Activated T-helper 1 cell treated with anti-CD3 and anti-CD28 coated beads, Interleukin-12 subunit alpha, Interleukin-12 subunit beta, Interleukin-2, Interleukin-4 antibody, amounts not matched to agents 30 ng/mL and 10 ng/mL and 1 ng/mL, durations not matched to agents 14 hours and 24 hours and 36 hours (primary cell): ENCODE measurements at places on chromosomes 6 and 20.

- no peak for DNase-seq
Measured at GRCh38 chr6:32194825-32195651, 2.6 kb upstream of the GPSM3 start.

GRCh38 chr20:41531518-41532275, 86.5 kb downstream of the CHD6 start:
- no peak for DNase-seq

GRCh38 chr20:2390951-2391675, 10.4 kb downstream of the TGM6 start:
- no peak for DNase-seq

DNA sequence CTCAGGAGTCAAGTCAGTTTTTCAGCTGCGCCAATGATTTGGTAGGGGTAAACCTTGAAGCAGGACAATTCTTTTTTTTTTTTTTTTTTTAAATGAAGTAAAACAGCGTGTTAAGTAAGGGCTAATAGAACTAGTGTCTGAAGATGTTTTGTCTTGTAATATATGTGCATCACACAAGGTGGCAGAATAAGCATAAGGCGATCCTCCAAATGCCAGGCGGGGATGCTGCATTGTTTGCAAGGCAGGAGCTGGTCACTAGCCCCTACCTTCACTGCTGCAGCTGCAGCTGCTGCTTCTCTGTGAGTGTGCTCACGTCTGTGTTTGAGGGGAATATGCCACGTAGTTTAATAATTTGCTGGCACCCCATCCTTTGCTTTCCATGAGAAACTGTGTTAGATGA, 272.7 kb upstream of the MAP3K7 start:
- DNase-seq: no peak

- DNase-seq: no peak
Measured at GRCh38 chr6:70411542-70412251, 1.6 kb upstream of the FAM135A start.

DNA sequence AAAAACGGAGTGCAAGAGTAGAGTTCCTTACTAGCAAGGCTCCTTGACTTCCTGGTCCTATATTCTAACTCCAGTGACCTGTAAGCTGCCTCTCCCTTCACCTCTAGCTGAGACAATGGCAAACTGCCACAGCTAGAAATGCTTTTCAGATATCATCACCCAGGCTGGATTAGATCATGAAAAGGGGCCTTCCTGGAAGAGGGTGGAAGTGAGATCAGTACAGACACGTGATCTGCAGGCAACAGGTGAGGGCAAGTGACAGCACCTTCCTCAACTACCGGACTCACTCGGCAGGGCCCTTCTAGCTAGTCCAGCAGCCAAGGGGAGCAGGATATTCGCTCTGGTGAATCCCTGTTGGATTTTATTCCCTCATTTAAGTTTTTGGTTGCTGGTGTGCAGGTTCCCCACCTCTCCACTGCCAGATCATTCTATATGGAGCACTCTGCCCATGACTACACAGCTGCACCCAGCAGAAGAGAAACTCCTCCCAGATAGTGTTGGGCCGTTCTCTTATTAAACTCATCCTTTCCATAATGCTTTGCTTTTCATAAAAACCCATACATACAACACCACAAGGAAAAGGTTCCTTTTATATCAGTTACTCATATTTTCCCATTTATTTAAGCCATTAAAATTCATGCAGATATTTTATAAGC, 26.4 kb upstream of the FAM83C start:
- DNase-seq: no peak

- DNase-seq: no peak
Measured at GRCh38 chr6:70831427-70831826, 125.4 kb downstream of the B3GAT2 start.

DNA sequence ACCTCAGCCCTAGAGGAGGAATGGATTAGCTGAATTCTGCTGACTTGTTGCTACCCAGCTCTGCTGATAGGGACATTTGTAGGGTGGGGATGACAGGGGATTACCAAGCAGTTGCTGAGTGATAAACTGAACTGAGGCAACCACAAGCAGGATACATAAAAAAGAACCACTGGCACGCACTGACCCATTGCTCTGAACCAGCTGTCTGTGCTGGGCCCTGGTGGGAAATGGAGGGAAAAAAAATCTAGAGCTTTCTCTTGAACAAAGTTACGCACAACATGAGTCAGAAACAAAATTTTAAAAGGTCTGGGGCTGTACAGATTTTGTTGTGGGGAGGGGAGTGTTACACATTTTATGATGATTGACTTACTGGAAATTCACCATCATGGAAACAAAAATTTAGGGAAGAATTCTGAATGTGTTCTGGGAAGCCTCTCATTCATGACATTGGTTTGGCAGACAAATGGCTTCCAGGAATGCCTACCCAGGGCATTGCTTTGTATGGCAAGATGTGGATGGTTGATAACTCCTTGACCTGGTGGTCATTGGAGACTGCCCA, 37.7 kb downstream of the FOXO3 start:
- no peak for DNase-seq

DNA sequence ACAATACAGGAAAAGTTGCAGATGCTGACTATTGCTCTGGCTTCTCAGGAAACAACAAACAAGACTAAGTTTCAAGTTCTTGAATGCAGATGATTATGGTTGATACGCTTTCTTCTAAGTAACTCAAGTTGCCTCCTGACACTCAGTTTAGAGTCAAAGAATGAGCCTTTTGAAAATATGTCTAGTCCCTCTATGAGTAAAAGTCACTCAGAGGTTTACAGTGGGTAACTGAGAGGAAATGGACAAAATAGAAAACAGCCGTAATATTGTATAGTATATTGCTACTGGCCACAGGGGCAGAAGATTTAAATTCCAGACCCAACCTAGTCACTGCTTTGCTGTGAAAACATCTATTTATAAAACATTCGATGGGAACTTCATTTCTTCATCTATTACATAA, 280.0 kb upstream of the ID4 start:
- DNase-seq: no peak

GRCh38 chr6:75431379-75431778, 62.2 kb downstream of the FILIP1 start:
- no peak for DNase-seq

- no peak for DNase-seq
Measured at GRCh38 chr20:39399463-39399862, 437.3 kb downstream of the DHX35 start.

DNA sequence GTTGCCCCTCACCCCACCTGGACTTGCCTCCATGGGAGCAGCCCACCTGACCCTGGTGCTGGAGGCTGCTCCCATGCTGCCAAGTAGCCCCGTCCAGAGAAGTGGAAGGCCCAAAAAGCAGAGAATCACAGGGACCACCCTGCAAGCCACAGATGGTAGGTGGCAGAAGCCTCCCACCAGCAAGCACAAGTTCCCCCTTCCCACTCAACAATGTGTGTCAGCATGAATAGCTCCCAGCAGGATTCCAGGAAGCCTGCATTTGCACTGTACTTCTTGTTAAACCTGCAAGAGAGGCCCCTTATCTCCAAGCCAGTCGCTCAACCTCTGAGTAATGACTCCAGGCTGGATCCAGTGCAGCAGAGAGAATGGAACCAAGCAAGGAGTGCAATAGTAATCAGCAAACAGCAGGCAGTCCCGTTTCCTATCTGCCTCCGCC, 180.8 kb upstream of the CST7 start:
- no peak for DNase-seq

DNA sequence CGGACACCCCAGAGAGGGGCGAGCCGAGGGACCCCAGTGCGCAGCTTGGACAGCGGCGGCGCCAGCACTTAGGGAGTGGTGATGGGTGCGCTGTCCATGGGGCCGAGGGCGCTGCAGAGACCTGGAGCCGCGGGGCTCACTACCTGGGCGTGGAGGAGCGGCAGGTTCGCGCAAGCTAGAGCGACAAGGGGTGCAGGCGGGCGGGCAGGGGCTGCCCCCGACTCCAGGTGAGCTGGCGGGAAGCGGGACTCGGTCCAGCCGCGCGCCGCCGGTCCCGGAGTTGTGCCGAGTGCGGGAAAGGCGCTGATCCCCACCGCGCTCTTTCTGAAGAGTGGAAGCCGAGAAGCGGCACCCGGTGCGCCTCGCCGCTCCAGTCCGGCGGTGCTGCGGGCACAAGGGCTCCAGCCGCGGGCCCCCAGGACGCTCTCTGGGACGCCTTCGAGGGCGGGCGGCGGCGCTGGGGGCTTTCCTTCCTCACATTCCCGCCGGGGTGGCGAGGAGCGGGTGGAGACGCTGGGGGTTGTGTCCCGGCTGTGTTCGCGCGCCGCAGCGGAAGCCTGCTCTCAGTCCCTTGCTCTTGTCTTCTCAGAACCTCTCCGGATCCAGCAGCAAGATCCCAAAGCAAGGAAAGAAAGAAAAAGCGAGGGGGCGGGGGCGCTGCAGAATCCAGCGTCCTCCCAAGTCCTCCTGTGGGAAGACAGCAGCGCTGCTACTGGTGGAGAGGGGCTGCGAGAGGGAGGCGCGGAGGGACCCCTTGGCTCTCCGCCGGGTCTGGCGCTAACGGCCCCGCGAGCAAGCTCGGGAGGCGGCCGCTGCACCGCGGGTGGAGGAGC, at the start of gene B3GAT2:
B3GAT2 (minus strand) TSS at position 610 of the 833 bp plus-strand sequence. CDS start 631 bp downstream, outside the sequence.
- DNase-seq: no peak

- DNase-seq: no peak
Measured at GRCh38 chr6:134347885-134348805, 30.2 kb upstream of the SGK1 start.

- DNase-seq: no peak
Measured at GRCh38 chr6:118918329-118918725, 16.6 kb downstream of the MCM9 start.

DNA sequence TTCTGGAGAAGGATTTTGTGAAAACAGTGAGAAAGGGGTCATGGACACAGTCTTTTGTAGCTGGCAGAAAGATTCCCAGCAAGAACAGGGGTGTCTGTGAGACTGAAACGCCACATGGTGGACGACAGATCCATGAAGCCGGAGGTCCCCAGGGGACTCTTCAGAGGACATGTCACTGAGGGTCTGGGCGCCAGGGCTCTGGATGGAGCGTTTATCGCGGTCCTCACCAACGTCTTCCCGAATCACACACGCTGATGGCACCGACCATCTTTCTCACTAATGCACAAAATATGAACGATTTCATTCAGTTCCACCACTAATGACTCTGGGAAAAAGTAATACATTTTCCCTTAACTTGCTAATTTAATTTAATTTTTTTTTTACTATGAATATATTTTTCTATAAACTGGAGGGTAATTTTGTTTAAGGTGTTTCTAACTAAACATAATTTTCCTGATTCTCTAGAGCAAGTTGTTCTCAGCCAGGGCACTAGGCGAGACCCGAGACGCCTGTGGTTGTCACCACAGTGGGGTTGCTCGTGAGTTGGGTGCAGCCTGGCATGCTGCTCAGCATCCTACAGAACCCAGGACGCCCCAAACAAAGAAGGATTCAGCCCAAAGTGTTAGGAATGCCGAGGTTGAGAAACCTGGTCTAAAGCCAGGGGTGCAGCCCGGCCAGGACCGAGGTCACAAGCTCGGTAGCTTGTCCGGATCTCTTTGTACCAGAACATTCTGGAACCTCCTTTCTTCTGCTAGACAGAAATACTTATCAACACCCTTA, 306.2 kb downstream of the TAF4 start:
- DNase-seq: no peak

- DNase-seq: no peak
Measured at GRCh38 chr6:80967609-80968008, 784.9 kb downstream of the TENT5A start.

DNA sequence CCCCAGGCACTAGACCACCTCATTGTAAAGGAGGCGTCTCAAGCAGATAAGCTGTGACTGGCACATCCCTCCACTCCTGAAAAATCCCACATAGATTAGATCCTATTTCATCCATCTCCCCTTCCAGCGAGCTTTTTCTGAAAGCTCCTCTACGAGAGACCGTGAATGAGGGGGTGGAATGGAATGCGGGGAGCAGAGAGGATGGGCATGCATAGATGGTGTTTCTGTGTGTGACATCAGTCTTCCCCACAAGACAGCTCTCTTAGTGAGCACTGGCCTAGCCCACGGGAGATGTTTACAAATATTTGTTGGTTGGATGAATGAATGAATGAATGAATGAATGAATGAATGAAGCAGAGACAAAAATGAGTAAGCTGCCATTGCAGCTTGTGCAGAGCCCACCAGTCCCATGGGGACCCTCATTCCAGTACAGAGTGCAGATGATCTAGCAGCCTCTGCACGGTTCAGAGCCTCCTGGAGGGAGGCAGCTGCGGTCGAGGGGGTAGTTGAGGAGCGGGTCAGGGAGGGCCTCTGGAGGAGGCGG, 98.4 kb downstream of the DLGAP4 start:
- DNase-seq: no peak

GRCh38 chr6:44131892-44132291, 4.5 kb downstream of the TMEM63B start:
- DNase-seq: no peak
